Activated CD4-positive, CD25-positive, alpha-beta regulatory T cell treated with anti-CD3 and anti-CD28 coated beads, Interleukin-2, amount 50 U/mL, for 24 hours (primary cell): ENCODE measurements at places on chromosomes 16 and 17.
A peak's percentile ranks its signal among the peaks of the same experiment; 100 is the strongest.

DNA sequence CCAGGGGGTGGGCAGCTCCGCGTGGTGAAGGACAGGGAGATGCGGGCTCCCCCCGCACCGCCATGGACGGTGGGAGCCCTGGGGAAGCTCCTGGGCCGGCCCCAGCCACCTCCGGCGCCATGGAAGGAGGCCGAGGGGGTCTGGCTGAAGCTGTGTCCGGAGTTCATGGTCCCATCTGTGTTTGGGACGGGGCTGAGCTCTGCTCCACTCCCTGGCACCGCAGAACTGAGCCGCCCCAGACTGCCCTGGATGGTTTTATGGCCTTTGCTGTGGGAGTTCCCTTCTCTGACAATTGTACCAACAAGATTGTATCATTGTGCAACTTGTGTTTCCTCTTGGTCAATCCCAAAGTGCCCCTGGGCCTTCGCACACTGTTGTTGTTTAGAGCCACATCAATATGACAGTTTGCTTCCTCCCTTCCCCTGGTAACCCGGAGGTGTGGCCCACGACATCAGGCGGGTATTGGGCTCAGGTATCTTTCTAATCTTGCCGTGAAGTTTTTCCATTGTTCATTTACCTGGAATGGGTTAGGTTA is 942 bp downstream of the KRT23 start:
- ATAC-seq, result no peak

DNA sequence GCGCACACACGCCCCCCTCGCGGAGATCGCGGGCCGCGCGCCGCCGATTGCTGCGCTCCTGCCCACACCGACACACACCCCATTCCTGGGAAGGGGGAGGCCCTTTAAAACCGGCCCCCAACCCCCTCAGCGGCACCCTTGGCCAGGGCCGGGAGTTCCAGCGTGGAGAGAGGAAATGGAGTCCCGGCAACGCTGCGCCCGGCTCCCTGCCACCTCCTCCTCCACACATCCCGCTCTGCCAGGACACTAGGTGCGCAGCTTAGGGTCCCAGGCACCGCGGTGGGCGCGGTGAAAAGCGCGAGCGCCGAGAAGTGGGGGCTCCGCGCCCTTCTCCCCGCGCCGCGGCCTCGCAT is 397 bp downstream of the CDC42EP4 start:
- no peak for ATAC-seq

GRCh38 chr16:5044011-5044540 is 10.3 kb upstream of the NAGPA start:
- no peak for ATAC-seq

DNA sequence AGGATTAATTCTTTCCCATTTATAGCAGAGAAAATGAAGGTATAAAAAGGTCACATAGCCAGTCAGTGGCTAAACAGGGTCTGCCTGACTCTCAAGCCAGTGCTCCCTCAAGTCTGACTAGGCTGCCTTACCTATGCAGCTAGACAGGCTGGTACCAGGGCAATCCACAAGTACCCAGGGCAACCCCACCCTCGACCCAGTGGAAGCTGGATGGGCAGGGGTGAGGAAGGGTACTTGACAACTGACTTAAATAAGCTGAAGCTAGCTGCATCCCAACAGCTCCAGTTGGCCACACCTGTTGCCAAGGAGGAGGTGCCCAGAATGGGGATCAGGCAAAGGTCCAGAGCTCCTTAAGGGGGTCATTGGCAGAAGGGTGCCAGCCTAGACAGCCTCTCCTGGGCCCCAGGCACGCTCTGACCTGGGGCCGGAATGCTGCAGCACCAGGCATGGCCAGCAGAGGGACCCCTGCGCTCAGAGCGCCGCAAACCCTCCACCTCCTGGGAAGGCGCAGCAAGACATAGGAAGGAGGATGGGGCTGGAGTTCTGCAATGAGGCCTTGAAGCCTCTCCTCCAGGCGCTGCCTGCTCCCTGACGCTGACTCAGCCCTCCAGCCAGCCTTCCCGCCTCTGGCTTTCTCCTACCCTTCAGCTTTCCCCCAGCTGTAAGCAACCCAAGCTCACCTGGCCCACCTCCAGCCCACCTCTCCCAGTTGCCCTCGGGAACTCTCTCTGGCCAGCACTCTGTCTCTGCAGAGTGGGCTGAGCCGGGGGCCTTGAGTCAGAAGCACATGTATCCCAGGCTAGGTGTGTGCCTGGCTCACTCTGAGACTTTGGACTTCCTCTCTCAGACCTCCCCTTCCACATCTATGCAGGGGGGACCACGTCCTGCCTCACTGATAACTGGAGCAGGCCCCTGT is 28.8 kb downstream of the MPP2 start:
- ATAC-seq, result peak; percentile 82

DNA sequence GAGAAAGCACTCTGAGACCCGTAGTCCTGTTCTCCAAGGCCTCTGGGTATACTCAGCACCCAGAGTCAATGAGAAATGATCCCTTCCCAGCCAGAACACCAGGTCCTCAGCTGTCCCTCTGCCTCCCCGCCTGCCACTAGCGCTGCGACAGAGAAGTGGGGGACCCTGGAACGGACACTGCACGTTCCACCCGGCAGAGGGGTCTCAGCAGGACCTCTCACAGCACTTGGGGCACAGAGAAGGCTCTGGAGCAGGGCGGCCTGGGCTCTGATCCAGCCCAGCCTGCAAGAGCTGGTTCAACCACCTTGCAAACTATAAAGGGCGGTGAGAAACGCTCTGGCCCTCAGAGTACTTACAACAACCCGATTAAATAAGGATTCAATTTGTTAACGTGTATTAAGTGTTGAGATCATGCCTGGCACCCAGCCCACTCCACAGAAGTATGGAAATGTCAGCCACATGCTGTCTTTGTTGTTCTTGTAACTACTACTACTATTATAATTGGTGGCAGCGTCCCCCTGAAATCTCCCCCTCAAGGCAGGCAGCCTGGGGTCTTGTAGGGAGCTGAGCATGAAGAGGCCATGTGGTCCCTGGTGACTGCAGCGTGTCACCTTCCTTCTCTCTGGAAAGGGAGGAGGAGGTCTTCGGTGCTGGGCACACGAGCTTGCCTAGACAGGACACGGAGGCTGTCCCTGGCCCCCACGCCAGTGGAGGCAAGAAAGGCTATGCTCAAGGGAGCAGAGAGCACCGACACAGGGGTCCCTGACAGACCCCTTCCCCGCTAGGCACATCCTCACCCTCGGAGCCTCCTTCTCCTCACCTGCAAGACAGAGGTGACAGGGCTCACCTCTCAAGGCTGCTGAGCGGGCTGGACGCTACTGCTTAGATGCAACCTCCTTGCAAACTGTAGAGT is 2.4 kb downstream of the OSGIN1 start:
- ATAC-seq, result no peak

- ATAC-seq, result no peak
Observed at GRCh38 chr16:88005181-88005581, 53.9 kb downstream of the BANP start.

GRCh38 chr16:69384974-69385373 is 833 bp downstream of the TERF2 start:
- ATAC-seq, result no peak

DNA sequence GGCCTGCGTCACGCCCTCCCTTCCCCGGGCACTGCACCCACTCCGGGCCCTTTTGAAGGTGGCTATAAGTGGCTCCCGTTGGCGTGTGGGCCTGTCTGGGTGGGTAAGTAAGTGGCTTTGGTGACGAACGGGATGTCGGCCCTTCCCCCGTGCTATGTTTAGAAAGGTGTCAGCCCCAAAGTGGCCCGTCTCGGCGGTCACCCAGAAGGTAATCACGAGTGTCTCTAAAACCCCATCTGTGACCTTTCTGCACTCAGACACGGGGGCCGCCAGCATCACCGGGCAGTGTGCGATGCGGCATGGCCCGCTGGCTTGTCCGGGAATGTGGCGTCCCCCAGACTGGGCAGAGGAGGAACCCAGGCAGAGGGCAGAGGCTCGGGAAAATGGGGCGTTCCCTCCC is 88.2 kb downstream of the IRX5 start:
- ATAC-seq, result no peak

- no peak for ATAC-seq
Observed at GRCh38 chr17:64617125-64617780, 44.9 kb downstream of the SMURF2 start.

DNA sequence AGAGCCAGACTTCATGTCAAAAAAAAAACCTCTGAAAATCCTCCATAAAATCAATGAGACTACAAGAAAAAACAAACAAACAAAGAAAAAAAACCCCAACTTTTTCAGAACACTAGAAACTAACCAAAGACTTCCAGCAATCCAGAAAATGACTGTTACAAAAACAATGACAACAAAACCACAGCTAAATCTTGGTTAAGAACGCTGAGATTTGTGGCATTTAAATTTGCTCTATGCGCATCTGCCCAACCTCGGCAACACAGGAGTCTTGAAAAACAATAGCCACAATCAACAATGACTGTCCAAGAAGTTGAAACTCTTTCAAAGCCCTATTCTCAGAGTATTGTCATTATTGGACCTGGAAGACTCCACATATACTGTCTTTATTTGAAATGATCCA is 402.4 kb downstream of the ZFHX3 start:
- no peak for ATAC-seq

DNA sequence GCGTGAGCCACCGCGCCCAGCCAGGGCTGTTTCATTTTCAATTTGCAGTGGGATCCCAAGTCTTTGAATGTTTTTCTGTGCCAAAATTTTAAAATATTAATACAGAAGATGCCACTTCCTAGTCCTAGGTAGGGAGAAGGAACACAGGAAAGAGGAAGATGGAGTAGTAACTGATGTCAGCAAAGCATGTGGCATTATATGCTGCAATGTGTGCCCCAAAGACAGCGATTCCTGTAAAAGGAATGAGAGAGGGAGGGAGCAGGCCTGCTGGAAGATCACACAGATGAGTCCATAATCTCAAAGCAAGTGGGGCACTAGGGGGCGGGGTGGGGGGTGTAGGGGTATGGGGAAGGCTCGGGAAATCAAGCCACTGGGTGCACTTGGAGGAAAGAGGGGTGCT is 23.4 kb upstream of the SSTR2 start:
- no peak for ATAC-seq

GRCh38 chr17:58265271-58265670 is 15.5 kb downstream of the MPO start:
- ATAC-seq, result no peak

GRCh38 chr16:11801481-11802021 is 4.5 kb upstream of the ZC3H7A start:
- ATAC-seq, result no peak

DNA sequence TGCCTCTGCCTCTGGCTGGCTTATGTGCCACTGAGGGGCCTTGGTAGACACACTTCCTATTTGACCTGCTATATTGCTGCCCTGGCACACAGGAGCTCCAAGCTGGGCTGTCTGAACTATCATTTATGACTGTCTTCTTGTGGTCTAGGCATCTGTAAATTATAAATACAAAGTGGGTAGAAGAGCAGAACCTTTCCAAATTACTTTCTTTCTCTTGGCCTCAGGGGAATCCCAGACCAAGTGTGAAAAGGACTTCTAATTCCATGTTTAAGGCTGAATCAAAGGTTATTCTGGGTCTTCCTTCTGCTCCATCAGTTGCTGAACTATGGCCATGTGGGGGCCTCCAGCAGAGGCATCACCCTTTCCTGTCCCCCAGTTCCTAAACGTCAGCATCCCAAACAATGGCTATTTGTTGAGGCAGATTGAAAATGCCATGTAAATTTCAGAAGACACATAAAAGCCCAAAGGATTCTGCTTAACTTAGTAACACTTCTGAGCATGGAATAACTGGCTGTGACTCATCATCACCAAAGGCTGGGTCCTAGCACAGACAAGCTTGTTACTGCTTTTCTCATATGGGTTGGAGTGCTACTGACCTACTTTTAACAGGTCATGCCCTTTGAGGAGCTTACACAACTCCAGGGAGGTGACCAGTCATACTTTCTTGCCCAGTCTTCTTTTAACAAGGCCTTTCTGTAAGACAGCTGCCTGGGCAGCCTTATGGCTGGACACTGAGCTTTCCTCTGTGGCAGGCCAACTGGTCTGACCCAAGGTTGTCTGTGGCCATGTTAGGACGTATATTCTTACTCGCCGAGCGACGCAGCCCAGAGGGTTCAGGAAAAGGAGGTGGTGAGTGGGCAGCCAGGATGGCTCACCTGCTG is 154.8 kb downstream of the VPS53 start:
- ATAC-seq, result no peak

DNA sequence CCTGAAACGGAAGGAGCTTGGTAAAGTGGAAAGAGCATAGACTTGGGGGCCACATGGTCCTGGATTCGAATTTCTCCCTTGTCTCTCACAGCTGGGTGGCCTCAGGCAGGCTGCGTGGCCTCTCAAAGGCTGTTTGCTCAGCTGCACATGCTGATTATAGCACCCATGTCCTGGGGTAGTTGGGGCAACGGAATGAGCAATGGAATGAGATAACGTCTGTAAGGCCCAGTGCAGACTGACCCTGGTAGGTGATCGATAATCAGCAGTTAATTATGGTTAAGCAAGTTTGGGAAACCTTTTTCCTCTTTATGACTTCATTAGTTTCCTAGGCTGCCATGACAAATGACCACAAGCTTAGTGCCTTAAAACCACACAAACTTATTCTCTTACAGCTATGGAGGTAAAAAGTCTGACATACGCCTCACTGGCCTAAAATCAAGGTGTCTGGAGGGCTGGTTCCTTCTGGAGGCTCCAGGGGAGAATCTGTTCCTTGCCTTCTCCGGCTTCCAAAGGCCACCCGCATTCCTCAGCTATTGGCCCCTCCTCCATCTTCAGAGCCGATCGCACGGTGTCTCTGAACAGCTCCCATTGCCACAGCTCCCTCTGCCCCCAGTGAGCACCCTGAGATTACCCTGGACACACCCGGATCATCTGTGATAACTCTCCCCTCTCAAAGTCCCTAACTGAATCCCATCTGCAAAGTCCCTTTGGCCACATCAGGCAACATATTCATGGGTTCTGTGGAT is 294.9 kb upstream of the FOXF1 start:
- ATAC-seq, result no peak

- peak; percentile 8 for ATAC-seq
Observed at GRCh38 chr17:77280304-77281121, 139.7 kb downstream of the SEC14L1 start.

DNA sequence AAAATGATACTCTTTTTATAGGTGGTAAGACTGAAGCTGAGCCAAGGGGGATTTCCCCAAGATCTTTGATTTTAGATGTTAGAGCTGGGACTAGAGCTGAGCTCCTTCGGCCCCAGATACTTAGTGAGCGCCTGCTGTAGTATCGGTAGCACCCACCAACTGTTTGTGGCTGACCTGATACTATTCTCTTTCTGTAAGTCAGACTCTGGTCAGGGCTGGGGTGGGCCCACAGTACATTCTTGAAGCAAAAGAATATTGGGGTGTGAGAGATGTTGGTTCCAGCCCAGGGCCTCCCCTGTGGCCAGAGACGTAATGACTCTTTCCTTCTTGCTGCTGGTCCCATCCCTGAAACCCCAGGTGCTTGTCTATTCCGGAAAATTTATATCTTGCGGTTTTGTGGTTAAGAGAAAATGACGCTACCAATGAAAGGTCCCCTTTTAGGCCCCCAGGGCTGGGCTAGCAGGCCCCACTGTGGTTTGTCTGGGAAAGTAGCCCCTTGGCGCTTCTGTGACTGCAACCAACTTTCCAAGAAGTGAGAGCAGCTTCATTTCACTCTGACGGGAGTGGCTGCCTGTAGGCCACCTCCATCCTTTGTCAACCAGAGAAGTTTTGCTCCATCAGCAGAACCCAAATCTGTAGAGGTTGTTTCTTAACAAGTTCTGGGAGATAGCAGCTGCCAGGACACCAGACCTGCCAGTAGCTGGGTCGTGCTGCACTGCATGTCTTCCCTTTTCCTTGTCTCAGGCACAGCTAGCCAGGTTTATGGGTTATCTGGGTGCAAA is 86.4 kb upstream of the LGALS9 start:
- peak; percentile 84 for ATAC-seq

- ATAC-seq, result no peak
Observed at GRCh38 chr17:47730681-47731080, 2.4 kb upstream of the TBX21 start.
